Activated effector memory CD4-positive, alpha-beta T cell treated with Interleukin-2 at 50 U/mL for 16 hours (primary cell): ENCODE measurements at places on chromosomes 3 and 15.

- no peak for DNase-seq
Observed at GRCh38 chr3:189232790-189233189, 61.0 kb downstream of the TPRG1 start.

DNA sequence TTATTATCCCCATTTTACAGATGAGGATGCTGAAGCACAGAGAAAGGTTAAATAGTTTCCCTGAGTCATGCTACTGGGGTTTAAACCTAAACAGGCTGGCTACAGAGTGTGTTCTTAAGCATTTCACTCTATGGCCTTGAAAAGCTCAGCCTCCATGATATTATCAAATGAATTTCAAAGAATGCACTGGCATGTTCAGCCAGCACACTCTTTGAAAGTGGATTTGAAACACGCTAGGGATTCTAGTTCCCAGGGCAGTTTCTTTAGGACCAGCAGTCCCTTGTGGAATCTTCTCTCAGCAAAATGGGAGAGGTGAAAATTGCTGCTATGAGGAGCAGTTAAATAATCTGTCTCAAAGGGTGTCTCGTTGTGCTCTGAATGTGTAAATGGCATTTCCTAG is 213.3 kb downstream of the EPHB1 start:
- no peak for DNase-seq

GRCh38 chr3:78178740-78179363 is 1139.0 kb downstream of the ROBO2 start:
- no peak for DNase-seq

DNA sequence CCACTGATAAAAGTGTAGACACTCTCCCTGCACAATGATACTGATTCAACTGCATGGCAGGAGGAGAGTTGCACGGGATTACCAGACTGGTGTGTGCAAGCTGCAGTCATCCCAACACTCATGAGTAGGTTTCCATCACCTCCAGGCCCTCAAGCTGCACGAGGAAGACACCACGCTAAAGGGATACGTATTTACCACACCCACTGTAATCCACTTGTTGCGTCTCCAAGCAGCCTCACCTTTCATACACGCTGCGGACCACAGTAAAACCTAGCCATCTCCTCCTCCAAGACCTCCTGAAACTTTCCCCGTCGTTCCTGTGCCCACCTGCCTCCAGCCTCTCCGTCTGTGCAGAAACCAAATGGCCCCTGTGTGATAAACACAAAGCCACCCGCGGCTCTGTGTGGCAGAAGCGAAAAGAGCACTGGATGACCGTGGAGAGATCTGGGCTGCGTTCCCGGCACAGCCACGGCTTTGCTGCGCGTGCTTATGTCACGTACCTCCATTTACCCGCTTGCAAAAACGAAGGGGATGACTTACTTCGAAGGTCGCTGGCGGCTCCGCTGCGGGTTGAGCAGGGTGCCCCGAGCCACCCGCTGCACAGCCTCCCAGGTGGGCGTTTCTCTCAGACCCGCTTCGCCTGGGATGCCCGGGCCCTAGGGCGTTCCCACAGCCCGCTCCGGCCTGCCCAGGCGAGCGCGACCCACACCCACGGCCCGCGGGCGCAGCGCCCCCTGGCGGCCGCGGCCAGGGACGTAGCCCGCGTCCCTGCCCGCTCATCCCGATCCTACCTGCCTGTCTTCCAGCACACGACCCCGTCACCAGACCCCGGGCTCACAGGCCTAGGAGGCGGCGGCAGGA is 643 bp downstream of the ABCC5 start:
- no peak for DNase-seq

DNA sequence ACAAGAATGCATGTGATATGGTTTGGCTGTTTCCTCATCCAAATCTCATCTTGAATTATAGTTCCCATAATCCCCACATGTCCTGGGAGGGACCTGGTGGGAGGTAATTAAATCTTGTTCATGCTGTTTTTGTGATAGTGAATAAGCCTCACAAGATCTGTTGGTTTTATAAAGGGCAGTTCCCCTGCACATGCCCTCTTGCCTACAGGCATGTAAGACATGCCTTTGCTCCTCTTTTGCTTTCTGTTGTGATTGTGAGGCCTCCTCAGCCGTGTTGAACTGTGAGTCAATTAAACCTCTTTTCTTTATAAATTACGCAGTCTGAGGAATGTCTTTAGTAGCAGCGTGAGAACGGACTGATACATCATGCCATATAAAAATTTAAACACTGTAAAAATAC is 1537.0 kb downstream of the OTOL1 start:
- DNase-seq, result no peak

- DNase-seq, result no peak
Observed at GRCh38 chr15:50051811-50052419, 67.1 kb downstream of the ATP8B4 start.

DNA sequence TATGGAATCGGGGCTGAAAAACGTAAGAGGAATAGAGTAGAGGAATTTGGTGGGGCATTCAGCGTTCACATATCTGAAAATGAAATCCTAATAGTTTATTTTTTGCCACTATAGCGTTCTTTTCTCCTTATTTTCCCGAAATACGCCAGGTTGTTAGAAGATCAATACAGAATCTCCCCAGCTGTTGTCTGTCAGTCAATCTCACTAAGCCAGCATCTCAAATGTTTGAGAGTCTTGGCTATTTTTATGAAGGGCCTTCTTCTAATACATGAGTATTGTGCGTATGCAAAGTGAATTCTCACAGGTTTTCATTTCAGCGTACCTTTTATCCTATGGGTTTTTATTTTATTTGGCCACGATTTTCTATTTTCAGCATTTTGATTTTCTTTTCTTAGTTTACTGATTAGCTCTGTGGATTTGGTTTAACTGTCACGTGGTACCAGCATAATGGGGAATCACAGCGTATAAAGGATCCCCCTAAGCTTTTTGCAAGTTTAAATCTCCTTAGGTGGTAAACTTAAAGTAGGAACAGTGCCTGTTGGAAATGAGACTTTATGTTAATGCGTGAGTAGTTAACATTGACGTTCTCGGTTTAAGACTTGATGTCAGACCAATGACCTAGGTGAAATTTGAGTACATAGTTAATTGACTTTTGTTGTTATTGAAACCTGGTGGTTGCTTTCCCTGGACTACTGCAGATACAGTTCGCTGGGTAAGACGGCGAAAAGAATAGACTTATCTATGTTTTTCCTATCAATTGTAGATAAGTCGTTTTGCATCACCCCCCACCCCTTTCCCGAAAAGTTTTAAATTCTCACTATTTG is 1.3 kb downstream of the FXR1 start:
- no peak for DNase-seq

GRCh38 chr3:170622369-170623159 is 36.7 kb upstream of the SLC7A14 start:
- DNase-seq, result no peak

GRCh38 chr3:1216856-1217255 is 124.0 kb downstream of the CNTN6 start:
- no peak for DNase-seq

GRCh38 chr3:38468765-38469164 is 15.1 kb downstream of the ACVR2B start:
- DNase-seq, result no peak

DNA sequence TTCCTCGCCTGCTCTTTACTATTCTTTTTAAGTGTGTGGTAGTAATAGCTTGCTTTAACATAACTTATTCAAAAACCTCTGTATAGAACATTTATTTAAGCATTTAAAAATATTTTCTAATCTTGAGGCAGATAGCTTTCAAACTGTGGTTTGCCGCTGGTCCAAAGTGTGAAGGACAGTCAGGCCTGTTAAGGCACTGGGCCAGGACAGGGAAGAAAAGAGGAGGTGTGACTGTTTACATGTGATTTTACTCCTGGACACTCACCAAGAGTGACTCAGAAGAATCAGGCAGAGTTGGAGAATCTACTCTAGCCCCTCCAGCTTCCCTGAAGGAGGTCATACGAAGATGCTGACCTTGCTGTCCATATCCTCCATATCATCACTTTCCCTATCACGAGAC is 44.7 kb downstream of the CEP152 start:
- DNase-seq, result no peak

GRCh38 chr3:38579551-38580449 is 69.7 kb downstream of the SCN5A start:
- no peak for DNase-seq

DNA sequence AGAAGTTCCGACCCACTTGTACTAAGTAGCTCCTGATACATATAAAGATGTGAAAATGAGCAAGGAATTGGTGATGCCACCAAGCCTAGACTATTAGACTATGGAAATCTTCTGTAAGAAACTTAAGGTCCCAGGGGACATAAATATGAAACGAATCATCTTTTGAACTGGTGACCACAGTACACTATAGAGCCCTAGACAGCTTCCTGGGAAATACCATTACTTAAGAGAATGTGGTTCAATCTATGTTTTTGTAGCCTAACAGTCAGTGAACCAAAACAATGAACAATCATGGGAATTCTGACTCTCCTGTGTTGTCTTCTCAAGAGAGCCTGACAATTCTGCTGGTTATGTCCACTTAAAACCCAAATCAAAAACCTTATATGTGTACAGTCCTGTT is 191.6 kb downstream of the GREM1 start:
- DNase-seq, result no peak

GRCh38 chr15:92112180-92112579 is 258.7 kb downstream of the SLCO3A1 start:
- DNase-seq, result no peak

GRCh38 chr3:117728226-117728625 is 1018.6 kb downstream of the TUSC7 start:
- no peak for DNase-seq

DNA sequence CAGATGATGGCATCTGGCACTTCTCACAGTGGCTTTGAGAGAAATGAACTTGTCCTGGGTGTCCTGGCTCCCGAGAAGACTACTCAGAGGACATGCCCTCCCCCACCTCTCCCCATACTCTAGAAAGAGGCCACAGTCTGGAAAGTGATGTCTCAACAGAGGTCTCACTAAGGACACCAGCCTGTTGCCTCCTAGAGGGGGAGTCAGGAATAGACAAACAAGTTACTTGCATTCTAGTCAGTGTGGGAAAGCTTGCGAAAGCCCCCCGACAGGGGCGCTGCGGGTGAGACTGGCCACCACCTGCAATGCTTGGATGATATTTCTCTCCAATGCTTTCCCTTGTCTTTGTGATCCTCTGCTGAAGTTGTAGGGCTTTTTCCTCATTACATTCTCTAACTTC is 17.2 kb downstream of the B4GALT4 start:
- no peak for DNase-seq

DNA sequence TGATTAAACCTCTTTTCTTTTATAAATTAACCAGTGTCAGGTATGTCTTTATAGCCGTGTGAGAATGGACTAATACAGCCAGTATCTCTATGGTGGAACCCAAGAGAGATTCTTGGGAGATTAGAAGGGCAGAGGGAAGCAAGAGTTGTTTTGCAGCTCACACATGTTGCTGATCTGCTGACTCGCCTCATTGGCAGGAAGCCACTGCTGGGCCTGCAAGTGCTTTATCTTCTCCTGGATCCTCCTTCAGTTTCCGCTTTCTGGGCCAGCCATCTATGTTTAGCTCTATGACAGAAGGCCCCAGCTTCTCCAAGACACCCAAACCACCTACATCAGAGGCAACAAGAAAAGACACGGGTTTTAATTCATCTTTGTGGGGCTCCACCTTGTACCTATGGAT is 23.4 kb upstream of the GALNT15 start:
- no peak for DNase-seq

DNA sequence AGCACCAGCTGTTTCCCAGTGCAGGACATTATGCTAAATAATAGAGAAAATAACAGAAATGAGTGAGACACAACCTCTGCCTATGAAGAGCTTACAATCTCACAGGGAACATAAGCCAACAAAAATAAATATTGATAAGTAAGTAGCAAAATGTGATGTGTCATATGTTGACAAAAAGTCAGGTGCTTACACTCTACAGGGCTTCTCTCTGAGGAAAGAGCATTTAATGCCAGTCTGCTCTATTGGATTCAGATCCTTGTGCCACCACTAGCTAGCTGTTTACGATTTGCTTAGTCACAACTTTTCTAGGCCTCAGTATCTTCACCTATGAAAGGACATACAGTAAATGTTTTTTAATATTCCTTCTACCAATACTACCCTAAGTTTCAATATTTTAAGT is 500.9 kb upstream of the NAALADL2 start:
- DNase-seq, result no peak

- no peak for DNase-seq
Observed at GRCh38 chr3:177905173-177906125, 630.8 kb upstream of the KCNMB2 start.

DNA sequence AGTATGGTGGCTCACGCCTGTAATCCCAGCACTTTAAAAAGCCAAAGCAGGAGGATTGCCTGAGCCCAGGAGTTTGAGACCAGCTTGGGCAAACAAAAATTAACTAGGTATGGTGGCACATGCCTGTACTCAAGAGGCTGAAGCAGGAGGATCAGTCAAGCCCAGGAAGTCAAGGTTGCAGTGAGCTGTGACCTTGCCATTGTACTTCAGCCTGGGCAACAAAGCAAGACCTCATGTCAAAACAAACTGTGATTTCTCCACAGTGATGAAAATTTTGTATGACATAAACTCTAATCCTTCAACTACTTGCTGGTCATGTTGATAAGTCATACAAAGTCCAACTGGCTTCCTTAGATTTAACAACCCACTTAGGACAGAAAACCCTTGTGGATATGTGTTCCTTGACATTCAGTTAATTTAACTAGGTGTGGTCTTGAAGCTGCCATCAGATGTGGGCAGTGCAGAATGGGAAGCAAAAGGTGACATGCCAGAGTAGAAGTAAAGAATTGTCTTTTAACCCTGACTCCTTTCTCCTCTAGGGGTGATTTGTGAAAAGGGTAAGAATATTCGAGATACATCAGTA is 263.3 kb downstream of the PTPRG start:
- no peak for DNase-seq

DNA sequence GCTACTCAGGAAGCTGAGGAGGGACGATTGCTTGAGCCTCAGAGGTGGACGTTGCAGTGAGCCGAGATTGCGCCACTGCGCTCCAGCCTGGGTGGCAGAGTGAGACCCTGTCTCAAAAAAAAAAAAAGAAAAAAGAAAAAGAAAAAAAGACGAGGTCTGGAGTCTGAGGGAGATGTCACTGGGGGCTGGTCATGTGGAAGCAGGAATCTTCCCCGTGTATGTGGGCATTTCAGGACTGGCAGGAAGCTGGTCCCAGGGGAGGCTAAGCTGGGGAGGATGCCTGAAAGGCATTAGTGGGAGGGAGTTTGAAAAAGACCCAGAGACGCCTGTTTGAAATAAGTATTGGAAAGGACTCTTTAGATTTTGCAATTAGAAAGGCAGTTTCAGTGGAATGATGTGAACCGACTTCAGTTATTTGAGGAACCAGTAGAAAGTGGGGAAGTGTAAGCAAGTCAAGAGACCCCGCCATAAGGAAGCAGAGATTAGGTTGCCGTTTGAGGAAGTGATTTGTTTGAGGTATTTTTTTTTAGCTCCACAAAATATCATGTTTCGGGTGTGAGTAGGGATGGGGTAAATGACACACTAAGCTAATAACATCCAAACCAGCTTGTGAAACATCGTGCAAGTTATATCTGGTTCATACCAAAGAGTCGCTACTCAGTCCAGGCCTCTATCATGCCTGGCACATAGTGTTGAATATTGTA is 55.5 kb downstream of the ST6GAL1 start:
- DNase-seq, result no peak

- DNase-seq, result no peak
Observed at GRCh38 chr3:44000586-44000985, 241.1 kb upstream of the TOPAZ1 start.
